Vagina (tissue), 2 donors: ENCODE measurements at places on chromosomes 1 and 21.

DNA sequence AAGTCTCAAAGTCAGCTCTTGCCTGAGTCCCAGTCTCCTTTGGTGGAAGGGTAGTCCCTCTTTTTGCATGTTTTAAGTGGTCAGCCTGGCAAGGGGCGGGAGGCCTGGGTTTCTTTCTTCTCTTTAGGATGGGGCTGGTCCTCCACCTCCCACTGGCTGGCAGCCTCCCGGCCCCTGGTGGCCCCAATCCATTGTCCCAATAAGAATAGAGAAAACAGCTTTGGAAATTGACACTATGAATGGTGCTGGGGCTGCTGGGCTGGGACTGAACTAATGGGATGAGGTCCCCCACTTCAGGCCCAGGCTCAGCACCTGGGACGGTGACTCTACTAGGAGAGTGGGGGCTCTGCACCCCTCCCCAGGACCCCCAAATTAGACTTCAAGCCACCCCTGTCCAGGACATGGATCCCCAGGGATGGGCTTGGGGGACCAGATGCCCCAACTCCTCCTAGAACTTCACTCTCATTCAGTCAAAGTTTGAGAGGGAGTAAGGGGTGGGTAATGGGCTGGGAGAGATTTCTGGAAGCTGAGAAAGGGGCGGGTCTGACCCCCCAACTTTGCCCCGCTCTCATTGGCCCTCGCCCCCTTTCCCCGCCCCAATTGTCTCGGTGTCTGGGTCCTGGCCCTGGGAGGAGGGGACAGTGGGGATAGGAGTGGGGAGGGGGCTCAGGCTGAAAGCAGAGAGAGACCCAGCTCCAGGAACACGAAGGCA is 18.2 kb downstream of the SLC27A3 start:
- H3K27ac ChIP-seq = no peak overlapping the region
- peaks cover 16% of the 10 kb centered on the region for H3K4me1 ChIP-seq
- H3K4me3 ChIP-seq = no peak overlapping the region
- no peak for DNase-seq
- no peaks in the 10 kb centered on the region for H3K27me3 ChIP-seq
- H3K36me3 ChIP-seq = no peaks in the 10 kb centered on the region

- no peak overlapping the region for H3K27ac ChIP-seq
- DNase-seq = no peak
- no peaks in the 10 kb centered on the region for H3K27me3 ChIP-seq
These were observed 17.1 kb downstream of the PLCH2 start for GRCh38 chr1:2493218-2493617.

DNA sequence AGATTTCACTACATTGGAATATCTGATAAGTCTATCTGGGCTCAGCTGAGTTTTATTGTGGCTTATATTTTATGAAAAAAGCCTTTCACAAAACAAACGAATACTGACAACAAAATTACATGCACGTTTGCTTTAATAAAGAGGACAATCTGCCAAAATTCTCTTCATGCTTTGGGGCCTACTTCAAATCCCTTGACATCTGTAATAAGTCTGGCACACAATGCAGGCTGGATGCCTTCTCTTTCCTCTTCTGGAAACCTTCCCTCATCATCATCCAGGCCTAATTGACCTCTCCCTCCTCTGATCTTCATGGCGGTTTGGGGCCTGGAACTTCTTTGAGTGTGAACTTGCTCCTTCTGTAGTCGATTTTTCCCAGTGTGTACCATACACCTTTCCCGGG is 70.3 kb downstream of the MAP10 start:
- no peaks in the 10 kb centered on the region for H3K36me3 ChIP-seq
- peaks cover 5% of the 10 kb centered on the region for H3K4me1 ChIP-seq
- no peak for DNase-seq
- H3K4me3 ChIP-seq = no peak overlapping the region
- no peak overlapping the region for H3K27ac ChIP-seq
- H3K27me3 ChIP-seq = no peaks in the 10 kb centered on the region

- no peak overlapping the region for H3K4me3 ChIP-seq
- DNase-seq = no peak
- peaks cover 3% of the 10 kb centered on the region for H3K4me1 ChIP-seq
- no peaks in the 10 kb centered on the region for H3K36me3 ChIP-seq
These were observed 68.7 kb downstream of the HIVEP3 start for GRCh38 chr1:41850029-41850428.

DNA sequence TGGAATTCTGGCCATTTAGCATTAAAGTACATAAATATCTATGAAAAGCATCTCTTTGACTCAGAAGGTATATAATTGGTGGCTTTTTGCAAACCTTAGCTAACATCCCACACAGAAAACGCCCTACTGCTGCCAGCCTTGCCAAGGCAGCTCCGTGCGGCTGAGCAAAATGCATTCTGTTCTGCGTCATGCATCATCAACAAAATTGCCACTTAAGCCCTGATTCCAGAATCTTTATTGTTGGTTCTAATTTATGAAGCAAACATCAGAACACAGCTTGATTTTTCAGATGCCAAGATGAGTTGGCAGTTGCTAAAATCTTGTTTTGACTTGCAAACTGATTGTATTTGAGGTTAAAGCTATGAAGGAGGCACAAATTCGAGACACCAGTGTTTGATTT is 314.9 kb upstream of the DEPDC1 start:
- H3K4me3 ChIP-seq = no peak overlapping the region
- no peak overlapping the region for H3K27ac ChIP-seq
- H3K36me3 ChIP-seq = no peaks in the 10 kb centered on the region
- H3K4me1 ChIP-seq = peaks cover 15% of the 10 kb centered on the region
- DNase-seq = no peak
- H3K27me3 ChIP-seq = no peaks in the 10 kb centered on the region

- no peak overlapping the region for H3K4me3 ChIP-seq
- peaks cover 48% of the 10 kb centered on the region for H3K4me1 ChIP-seq
- DNase-seq = no peak
These were observed 11.8 kb downstream of the PDPN start for GRCh38 chr1:13595411-13595810.

- no peaks in the 10 kb centered on the region for H3K4me1 ChIP-seq
- no peaks in the 10 kb centered on the region for H3K27me3 ChIP-seq
- no peak for DNase-seq
- H3K36me3 ChIP-seq = no peaks in the 10 kb centered on the region
These were observed 411.3 kb downstream of the DISC1 start for GRCh38 chr1:232037774-232038388.

DNA sequence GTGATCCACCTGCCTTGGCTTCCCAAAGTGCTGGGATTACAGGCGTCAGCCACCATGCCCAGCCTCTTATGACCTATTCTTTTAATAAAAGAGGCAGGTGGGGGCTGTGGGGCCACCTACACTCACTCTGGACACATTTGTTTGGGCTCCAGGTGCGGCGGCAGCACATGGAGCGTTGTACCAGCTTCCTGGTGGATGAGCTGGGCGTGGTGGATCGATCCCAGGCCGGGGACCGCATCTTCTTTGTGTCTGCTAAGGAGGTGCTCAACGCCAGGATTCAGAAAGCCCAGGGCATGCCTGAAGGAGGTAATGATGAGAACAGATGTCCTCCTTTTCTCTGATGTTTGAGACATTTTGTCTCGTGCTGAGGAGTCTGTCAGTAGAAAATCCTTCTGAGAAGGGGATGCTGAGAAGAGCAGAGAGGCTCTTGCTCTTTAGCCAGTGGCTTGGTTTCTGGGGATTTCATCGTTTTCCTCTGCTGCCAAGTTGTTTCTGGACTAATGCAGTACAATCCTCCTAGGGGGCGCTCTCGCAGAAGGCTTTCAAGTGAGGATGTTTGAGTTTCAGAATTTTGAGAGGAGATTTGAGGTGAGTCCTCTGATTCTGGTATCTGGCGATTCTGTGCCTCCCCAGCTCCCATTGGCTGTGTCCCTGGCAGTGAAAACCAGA is 17.9 kb upstream of the MIIP start:
- no peak overlapping the region for H3K27ac ChIP-seq
- no peak overlapping the region for H3K4me3 ChIP-seq
- no peaks in the 10 kb centered on the region for H3K4me1 ChIP-seq
- no peaks in the 10 kb centered on the region for H3K27me3 ChIP-seq
- DNase-seq = peak; percentile 65

GRCh38 chr21:40636026-40636425 is 210.9 kb downstream of the DSCAM start:
- H3K4me3 ChIP-seq = no peak overlapping the region
- H3K27ac ChIP-seq = no peak overlapping the region
- no peaks in the 10 kb centered on the region for H3K4me1 ChIP-seq
- no peak for DNase-seq

GRCh38 chr1:182357913-182358312 is 33.7 kb downstream of the GLUL start:
- no peak for DNase-seq
- no peaks in the 10 kb centered on the region for H3K36me3 ChIP-seq
- H3K4me1 ChIP-seq = peaks cover 5% of the 10 kb centered on the region
- H3K4me3 ChIP-seq = no peak overlapping the region

- no peaks in the 10 kb centered on the region for H3K27me3 ChIP-seq
- H3K27ac ChIP-seq = no peak overlapping the region
- H3K4me1 ChIP-seq = no peaks in the 10 kb centered on the region
- H3K4me3 ChIP-seq = no peak overlapping the region
- no peaks in the 10 kb centered on the region for H3K36me3 ChIP-seq
- no peak for DNase-seq
These were observed 12.3 kb upstream of the LEFTY2 start for GRCh38 chr1:225953315-225953714.

DNA sequence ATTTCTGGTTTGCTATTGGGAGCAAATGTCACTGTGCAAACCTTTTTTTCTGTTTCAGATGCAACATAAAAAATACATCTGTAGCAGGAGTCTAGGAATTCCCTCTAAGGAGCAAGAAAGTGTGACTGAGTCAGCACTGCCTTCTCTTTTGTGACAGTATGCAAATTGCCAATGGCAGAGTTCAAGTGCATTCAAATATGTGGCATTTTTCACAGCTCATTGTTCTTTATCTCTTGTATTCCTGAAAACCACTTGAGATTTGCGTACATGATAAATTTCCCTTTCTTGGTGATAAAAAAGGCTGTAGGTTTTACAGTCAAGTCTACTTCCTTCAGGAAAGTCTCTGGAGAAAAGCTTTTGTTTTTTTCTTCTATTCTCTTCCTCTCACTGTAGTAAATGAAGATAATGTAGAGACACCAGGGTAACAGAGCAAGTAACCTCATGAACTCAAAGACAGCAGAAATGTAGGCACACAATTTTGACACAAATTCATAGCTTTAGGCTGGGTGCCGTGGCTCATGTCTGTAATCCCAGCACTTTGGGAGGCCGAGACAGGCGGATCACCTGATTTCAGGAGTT is 129.7 kb upstream of the L1TD1 start:
- H3K36me3 ChIP-seq = no peaks in the 10 kb centered on the region
- no peak overlapping the region for H3K27ac ChIP-seq
- no peak for DNase-seq
- no peaks in the 10 kb centered on the region for H3K27me3 ChIP-seq
- H3K4me1 ChIP-seq = peaks cover 9% of the 10 kb centered on the region
- H3K4me3 ChIP-seq = no peak overlapping the region

DNA sequence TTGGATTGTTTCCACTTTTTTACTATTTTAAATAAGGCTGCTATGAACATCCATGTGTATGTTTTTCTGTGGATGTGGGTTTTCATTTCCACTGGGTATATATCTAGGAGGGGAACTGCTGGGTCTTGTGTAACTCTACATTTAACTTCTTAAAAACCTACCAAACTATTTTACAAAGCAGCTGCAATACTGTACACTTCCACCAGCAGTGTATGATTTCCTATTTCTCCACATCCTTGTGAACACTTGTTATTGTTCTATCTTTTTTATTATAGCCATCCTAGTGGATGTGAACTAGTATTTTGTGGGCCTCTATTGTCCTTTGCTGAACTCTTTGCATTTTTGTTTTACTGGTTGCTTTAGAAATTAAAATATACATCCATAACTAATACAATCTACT is 33.4 kb downstream of the DIPK1A start:
- no peak for DNase-seq
- no peak overlapping the region for H3K27ac ChIP-seq
- no peaks in the 10 kb centered on the region for H3K4me1 ChIP-seq
- H3K27me3 ChIP-seq = no peaks in the 10 kb centered on the region
- H3K4me3 ChIP-seq = no peak overlapping the region
- no peaks in the 10 kb centered on the region for H3K36me3 ChIP-seq

- no peak overlapping the region for H3K27ac ChIP-seq
- no peaks in the 10 kb centered on the region for H3K27me3 ChIP-seq
- no peak for DNase-seq
- peaks cover 11% of the 10 kb centered on the region for H3K4me1 ChIP-seq
- H3K36me3 ChIP-seq = no peaks in the 10 kb centered on the region
These were observed 86.4 kb upstream of the CACYBP start for GRCh38 chr1:174913225-174913903.

GRCh38 chr1:40760984-40761383 is 22.6 kb upstream of the KCNQ4 start:
- no peak for DNase-seq
- no peaks in the 10 kb centered on the region for H3K4me1 ChIP-seq
- H3K27me3 ChIP-seq = no peaks in the 10 kb centered on the region
- H3K36me3 ChIP-seq = peaks cover 75% of the 10 kb centered on the region

GRCh38 chr1:42773420-42773819 is 6.4 kb downstream of the C1orf50 start:
- no peak overlapping the region for H3K4me3 ChIP-seq
- H3K4me1 ChIP-seq = peaks cover 16% of the 10 kb centered on the region
- no peak for DNase-seq
- H3K27ac ChIP-seq = no peak overlapping the region
- H3K36me3 ChIP-seq = no peaks in the 10 kb centered on the region

DNA sequence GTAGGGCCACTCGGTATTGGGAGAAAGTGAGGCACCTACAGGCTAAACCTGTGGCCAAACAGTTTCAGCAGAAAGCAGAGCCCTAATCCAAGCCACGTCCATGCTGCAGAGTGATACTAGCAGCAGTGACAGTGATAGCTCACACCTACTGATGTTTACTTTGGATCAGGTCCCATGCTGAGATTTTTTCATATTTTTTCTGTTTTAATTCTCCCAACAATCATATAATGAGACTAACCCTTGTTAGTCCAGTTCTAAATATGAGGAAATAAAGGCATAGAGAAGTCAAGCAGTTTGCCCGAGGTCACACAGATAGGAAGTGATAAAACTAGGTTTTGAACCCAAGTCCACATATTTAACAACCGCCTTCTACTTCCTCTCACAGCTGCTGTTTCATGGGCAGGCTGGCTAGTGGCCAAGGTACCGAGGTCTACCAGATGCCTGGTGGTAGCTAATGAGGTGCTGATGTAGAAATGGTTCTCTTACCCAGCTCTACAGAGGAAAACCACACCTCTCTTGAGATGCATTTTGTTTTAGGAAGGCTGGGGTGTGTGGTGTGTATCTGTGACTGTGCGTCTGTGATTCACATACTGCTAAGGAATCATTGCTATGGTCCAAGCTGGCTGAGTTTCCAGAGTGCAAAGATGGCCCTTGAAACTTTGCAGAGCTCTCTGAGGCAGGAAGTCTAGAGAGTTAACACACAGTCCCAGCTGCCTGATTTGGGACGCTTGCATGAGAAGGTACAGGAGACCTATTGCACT is 80.3 kb upstream of the ARTN start:
- H3K4me1 ChIP-seq = peaks cover 13% of the 10 kb centered on the region
- H3K27me3 ChIP-seq = no peaks in the 10 kb centered on the region
- H3K27ac ChIP-seq = no peak overlapping the region
